T-helper 2 cell treated with Interferon-gamma antibody and Interleukin-4, amounts not matched to agents 100 ng/mL and 5 ng/mL, for 36 hours (primary cell): ENCODE measurements at places on chromosomes 4 and X. TPM values are rescaled to one million over a fixed set of nuclear protein-coding genes. Genes with fewer than 3 reads are reported as not detected.

Gene SLC9B1
- total RNA-seq, result 0.48 and 0.61 TPM in 2 replicates

Gene TRIM61
- 3.6 and 3.8 TPM in 2 replicates for total RNA-seq

Gene EIF1AX
- 61.5 and 63.4 TPM in 2 replicates for total RNA-seq

Gene STOX2
- total RNA-seq, result 0.02 TPM in 1 of 2 replicates, not detected in the other

Gene NWD2
- not detected in 2 replicates for total RNA-seq

Gene SSX4
- total RNA-seq, result not detected in 2 replicates

Gene TRIM75
- total RNA-seq, result not detected in 2 replicates

Gene TMEM156
- total RNA-seq, result 20.5 and 22.3 TPM in 2 replicates

Gene ARHGAP6
- not detected in 2 replicates for total RNA-seq

Gene SLC2A9
- 3.1 and 3.2 TPM in 2 replicates for total RNA-seq

Gene XKRX
- total RNA-seq, result 0.09 TPM in 1 of 2 replicates, not detected in the other

Gene FABP2
- not detected in 2 replicates for total RNA-seq

Gene VCX
- total RNA-seq, result not detected in 2 replicates

Gene TCP11X2
- total RNA-seq, result not detected in 2 replicates

Gene SPANXN1
- total RNA-seq, result not detected in 2 replicates

Gene DCAF8L2
- not detected in 2 replicates for total RNA-seq

Gene GYPE
- 0.32 TPM in 1 of 2 replicates, not detected in the other for total RNA-seq

Gene MAGED4
- not detected in 2 replicates for total RNA-seq

Gene RBM3
- 378 and 389 TPM in 2 replicates for total RNA-seq

Gene BEX1
- total RNA-seq, result 0.23 TPM in 1 of 2 replicates, not detected in the other

Gene ASB5
- not detected in 2 replicates for total RNA-seq

Gene TRIM60
- total RNA-seq, result not detected in 2 replicates

Gene NPFFR2
- total RNA-seq, result not detected in 2 replicates

Gene CDX4
- total RNA-seq, result not detected in 2 replicates

Gene CTAG1B
- total RNA-seq, result not detected in 2 replicates

Gene PRRG1
- not detected in 2 replicates for total RNA-seq

Gene ACTRT1
- not detected in 2 replicates for total RNA-seq

Gene MAGEB18
- not detected in 2 replicates for total RNA-seq

Gene GPR34
- 0.14 TPM in 1 of 2 replicates, not detected in the other for total RNA-seq

Gene PRRG3
- not detected in 2 replicates for total RNA-seq

Gene ARHGAP24
- total RNA-seq, result not detected in 2 replicates

Gene ELK1
- total RNA-seq, result 57.4 and 58.9 TPM in 2 replicates

Gene TRPC3
- 0.20 and 0.64 TPM in 2 replicates for total RNA-seq

Gene RIBC1
- total RNA-seq, result 0.61 and 0.68 TPM in 2 replicates

Gene SHROOM2
- not detected in 2 replicates for total RNA-seq
